ENCODE measurements at places on chromosomes 13 and 19.
A peak's percentile ranks its signal among the peaks of the same experiment; 100 is the strongest.

GRCh38 chr19:38298821-38299680 is 5.0 kb upstream of the C19orf33 start:
- no peak for DNase-seq

DNA sequence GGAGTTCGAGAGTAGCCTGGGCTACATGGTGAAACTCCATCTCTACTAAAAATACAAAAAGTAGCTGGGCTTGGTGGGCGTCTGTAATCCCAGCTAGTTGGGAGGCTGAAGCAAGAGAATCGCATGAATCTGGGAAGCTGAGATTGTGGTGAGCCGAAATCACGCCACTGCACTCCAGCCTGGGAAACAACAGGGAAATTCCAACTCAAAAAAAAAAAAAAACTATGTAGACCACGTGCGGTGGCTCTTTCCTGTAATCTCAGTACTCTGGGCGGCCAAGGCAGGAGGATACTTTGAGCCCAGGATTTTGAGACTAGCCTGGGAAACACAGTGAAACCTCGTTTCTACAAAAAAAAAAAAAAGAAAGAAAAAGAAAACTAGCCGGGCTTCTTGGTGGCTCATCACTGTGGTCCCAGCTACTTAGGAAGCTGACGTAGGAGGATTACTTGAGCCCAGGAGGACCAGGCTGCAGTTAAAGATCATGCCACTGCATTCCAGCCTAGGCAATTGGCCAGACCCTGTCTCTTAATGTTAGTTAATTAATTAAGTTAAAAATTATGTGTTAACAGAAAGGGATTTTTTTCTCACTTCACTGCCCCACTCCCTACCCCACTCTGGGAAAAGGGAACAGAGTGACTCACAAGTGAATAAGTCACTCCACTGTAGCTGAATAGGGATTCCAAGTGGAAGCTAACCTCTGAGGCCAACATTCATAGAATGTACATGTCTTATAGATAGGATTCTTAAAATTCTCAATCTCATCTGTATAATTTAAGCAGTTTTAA is 2.2 kb downstream of the ZNF83 start:
- no peak for DNase-seq

DNA sequence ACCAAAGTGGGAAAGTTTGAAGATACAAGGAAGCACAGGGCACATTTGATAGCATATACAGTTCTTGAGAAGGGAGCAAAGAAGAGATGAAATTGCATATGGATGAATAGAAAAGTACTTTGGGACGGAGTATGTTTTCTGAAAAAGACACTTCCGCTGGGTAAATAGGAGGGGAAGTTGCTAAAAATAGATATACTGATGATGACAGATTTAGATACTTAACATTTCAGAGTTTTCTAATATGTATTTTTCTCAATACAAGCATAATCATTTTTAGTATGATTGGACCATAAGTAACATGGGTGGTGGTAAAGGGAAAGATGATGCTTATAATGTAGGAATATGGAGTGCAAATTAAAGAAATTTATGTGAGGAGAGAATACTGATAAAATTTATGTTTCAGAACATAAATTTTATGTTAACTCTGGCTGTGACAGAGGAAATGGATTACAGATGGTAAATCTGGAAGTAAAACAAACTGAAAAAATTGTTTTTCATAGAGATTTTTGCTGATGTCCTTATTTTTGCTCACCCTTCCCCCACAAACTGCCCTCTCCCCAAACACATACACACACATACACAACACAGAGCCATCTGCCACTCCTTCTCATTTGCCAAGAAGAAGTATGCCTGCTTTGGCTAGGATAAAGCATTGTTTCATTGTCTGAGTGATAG is 583.9 kb upstream of the MIR17HG start:
- DNase-seq: no peak

GRCh38 chr19:35114353-35115176 is 1.1 kb upstream of the FXYD3 start:
- peak; percentile 65 for DNase-seq
